ENCODE measurements at places on chromosomes 3 and 15.

DNA sequence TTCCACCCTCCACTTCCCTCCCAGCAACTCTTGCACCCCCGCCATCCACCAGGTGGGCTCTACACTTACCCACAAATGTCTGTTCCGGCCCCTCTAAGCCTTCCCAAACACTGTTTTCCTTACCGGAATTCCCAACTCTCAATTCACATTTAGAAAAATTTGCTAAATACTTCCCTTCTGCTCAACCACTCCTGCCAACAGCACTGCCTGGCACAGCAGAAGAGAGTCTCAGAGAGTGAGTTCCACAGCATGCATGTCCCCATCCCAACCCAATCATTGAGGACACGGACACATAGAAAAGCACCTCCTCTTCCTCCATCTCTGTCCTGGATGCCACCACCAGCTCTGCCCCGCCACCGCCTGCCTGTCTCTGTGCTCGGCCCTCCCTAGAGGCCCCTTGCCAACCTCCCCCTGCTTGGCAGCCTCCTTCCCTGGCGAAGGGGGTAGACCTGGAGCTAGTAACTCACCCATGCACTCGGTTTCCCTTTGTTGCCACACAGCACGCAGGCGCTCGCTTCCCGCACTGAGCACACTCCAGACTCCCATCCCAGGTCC, 66.2 kb upstream of the SLC6A1 start:
- DNase-seq: no peak

- DNase-seq: peak; percentile 62
Observed at GRCh38 chr3:69420781-69421520, 35.1 kb upstream of the FRMD4B start.

GRCh38 chr3:61181874-61182273, 69.4 kb downstream of the FHIT start:
- DNase-seq: peak; percentile 82

DNA sequence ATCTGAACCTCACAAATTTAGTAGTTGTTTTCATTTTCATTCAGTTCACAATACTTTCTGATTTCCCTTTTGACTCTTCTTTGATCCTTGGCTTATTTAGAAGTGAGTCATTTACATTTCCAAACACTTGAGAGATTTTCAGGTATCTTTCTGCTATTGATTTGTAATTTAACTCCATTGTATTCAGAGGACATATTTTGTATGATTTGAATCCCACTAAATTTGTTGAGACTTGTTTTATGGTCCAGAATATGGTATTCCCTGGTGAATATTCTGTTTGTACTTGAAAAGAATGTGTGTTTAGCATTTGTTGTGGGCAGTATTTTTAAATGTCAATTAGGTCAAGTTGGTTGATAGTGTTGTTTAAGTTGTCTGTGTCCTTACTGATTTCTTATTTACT, 29.6 kb downstream of the FAN1 start:
- DNase-seq: peak; percentile 57

DNA sequence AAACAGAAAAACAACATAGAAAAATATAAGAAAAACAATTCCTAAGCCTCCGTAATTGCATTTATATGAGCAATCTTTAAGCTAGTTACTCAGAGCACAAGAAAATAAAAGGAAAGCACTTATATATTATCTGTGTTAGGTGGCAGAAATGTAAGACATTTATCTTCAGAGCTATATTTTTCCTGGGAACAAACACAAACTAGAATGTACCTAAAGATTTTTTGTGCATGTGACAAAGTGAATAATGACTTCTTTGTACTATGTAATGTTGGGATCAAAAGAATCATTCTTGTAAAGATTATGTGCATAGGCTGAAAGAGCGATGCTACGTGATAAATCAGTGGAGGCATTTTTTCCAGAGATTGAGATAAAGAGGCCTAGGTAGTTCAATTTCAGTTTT, 111.3 kb upstream of the GMNC start:
- DNase-seq: no peak

GRCh38 chr3:125309476-125309875, 65.6 kb downstream of the ZNF148 start:
- no peak for DNase-seq

- DNase-seq: no peak
Observed at GRCh38 chr3:55417211-55417610, 69.9 kb downstream of the WNT5A start.

GRCh38 chr3:107798381-107798780, 275.6 kb downstream of the BBX start:
- DNase-seq: no peak

GRCh38 chr3:49263159-49263889, 13.7 kb downstream of the C3orf62 start:
- no peak for DNase-seq

GRCh38 chr15:92197746-92198145, 195.9 kb upstream of the ST8SIA2 start:
- no peak for DNase-seq

GRCh38 chr3:154175041-154175440, 53.9 kb downstream of the ARHGEF26 start:
- no peak for DNase-seq

- DNase-seq: no peak
Observed at GRCh38 chr3:138718849-138719248, 110.3 kb downstream of the FAIM start.

- no peak for DNase-seq
Observed at GRCh38 chr3:73559749-73560148, 65.0 kb downstream of the PDZRN3 start.

DNA sequence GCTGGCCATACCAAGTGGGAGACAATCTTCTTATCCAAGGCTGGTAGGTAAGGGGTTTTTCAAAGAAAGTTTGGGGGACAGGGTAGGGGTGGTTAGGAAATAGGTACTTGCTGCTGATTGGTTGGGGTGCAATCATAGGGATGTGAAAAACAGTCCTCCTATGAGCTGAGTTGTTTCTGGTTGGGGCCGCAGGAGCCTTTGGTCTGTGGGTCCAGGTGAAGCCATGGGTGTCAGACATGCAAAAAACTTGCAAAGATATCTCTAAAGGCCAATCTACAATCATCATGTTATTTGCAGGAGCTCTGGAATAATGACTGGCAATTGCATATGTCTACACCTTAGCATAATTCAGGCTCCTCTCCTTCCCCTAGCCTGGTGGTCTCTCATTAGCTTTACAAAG, 982.3 kb downstream of the DIPK2A start:
- no peak for DNase-seq

DNA sequence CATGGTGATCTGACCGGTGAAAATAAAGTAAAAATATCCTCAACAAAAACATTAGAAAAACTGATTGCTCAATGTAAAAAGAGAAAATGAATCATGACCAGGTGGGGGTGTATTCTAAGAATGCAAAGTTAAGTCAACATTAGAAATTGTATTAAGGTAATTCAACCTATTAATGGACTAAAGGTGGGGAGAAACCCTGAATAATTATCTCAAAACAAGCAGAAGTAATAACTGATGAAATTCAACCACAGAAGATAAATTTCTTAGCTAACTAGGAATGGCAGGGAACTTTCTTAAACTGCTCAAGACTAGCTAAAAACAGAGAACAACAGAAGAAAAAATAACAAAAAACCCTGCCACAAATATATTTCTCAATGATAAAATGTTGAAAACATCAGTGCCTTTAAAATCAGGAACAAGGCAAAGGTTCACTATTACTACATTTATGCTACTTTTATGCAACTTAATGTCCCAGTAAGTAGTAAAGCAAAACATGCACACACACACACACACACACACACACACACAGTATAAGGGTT, 204.4 kb upstream of the THBS1 start:
- peak; percentile 48 for DNase-seq
